ENCODE measurements at places on chromosomes 11 and 22.

GRCh38 chr11:120867988-120868387 is 155.9 kb upstream of the TBCEL start:
- DNase-seq, result no peak

DNA sequence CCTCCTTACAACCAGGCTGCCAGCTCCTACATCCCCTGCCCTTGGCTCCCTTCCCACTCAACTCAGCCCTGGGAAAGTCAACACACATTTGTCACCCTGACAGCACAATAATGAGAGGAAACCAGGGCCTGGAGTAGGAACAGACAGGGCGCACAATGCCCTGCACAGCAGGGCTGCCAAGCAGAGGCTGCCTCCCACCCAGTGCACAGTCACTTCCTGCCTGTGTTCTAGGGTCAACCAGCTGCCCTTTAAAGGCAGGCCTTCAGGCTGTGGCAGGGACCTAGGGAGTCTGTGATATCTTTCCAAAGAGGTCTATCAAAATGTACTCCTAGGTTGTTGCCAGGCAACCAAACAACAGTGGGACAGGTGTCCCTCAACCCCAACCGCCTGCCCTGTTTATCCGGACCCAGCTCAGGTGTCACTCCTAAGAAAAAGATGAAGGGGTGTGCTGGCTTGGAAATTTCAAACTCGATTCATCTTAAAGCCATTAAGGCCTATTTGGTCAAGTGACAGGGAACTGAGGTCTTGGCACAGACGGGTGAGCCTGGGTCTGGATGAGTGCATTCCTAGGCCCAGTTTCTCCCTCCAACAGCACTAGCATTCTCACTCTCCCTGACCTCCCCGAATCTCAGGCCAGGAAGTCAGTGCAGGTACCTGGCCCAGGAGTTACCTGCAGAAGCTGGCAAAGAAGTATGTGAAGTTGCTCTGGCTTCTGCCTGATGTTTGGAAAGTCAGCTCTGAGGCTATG is 110.3 kb upstream of the PITPNB start:
- DNase-seq, result no peak

- DNase-seq, result peak; percentile 43
Observed at GRCh38 chr22:46027211-46028105, 50.5 kb upstream of the WNT7B start.

- DNase-seq, result no peak
Observed at GRCh38 chr22:26182723-26183122, 13.5 kb downstream of the SEZ6L start.

- no peak for DNase-seq
Observed at GRCh38 chr22:44816141-44816540, 63.8 kb downstream of the ARHGAP8 start.

DNA sequence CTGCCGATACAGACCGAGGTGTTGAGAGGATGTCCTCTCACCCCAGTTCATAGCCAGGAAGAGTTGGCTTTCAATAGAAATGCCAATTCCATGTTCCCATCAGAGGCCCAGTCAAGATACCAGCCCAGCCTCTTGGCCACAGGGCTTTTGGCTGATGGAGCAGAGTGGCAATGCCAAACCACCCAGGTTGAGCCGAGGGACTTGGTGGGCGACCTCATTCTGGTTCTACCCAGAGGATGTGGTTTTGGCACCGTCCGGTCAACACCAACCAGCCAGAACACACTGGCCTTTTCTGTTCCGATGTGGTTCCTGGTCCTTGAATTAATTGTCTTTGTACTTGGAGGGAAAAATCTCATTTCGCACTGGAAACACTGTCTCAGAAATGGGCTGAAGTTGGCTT is 60.5 kb downstream of the COMMD9 start:
- no peak for DNase-seq

GRCh38 chr11:24234822-24235508 is 261.9 kb upstream of the LUZP2 start:
- no peak for DNase-seq

DNA sequence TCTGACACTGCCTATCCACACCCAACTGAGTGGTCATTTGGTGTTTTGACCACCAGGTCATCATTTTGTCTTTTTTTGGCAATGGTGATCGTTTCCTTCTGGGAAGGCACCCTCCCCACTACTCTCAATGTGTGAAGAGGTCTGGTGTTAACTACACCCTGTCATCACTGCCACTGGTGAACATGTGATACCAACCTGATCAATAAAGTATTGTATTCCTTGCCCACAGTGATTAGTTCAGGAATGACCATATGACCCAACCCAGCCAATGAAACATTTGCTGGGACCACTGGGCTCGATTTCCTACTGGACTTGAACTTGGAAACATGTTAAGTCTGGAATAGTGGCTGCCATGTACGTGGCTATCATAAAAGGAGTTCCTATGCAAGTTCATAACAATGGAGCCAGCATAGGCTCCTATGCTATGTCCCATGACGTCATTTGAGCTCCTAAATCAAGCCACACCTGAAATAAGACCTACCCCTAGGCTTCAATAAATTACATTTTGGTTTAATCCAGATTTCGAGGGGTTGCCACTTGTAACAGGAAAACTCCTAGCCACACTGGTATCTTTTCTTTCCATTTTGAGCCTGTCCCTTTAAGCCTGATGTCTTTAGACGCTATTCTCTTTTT is 51.1 kb downstream of the CHST1 start:
- DNase-seq, result no peak

GRCh38 chr11:45151362-45151982 is 5.0 kb downstream of the PRDM11 start:
- no peak for DNase-seq

DNA sequence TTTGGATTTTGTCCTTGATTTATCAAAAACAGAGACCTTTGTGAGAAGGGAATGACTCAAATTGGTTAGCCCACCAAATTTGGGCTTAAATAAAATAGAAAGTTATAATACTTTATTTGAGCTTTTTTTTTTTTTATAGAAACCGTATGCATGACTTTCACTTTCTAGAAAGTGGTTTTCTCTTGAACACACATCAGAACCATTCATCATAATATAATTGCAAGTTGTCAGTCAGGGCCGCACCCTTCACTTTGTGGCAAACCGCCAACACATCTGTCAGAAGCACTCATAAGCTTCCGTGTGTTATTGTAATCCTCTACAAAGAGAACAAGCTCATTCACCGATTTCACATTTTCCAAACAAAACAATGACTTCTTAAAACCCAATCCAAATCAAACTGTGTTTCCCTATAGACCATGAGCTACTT is 76.1 kb downstream of the SOX6 start:
- no peak for DNase-seq

DNA sequence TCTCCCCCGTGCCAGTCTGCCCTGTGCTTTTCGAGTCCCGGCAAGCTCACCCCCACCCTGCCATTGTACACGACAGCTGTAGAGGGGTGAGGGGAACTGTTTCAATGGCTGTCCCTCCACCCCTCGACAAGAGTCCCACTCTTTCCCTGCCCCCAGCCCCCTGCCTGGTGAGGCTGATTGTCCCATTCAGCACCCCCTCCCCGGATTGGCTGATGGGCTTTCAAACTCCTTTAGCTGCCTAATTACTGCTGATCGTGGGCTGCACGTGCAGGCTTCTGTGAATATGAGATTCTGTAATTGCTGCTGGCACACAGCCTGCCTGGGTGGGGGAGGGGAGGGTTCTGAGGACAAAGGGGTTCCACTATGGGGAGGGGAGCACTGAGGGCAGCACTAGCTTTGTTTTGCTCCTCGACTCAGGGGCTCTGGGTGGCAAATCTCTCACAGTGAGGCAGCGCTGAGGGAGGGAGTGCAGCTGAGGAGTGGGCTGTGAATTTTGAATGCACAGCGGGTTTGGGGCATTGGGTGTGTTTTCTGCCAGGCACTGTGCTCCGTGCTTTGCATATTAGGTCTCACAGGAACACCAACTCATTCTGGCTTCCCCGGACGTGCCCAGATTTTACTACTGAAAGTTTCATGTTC is 42.6 kb upstream of the ACCSL start:
- no peak for DNase-seq
